Peyer's patch (tissue), 4 donors: ENCODE measurements at places on chromosomes 6 and 20. TPM values are rescaled to one million over a fixed set of nuclear protein-coding genes. Genes with fewer than 3 reads are reported as not detected.

- DNase-seq = no peak
- no peak overlapping the region for H3K27ac ChIP-seq
- H3K4me1 ChIP-seq = no peaks in the 10 kb centered on the region
- H3K36me3 ChIP-seq = no peaks in the 10 kb centered on the region
Observed at GRCh38 chr6:20873425-20874190, 339.4 kb downstream of the CDKAL1 start.

- H3K27me3 ChIP-seq = no peaks in the 10 kb centered on the region
- H3K36me3 ChIP-seq = no peaks in the 10 kb centered on the region
- H3K27ac ChIP-seq = no peak overlapping the region
- no peaks in the 10 kb centered on the region for H3K4me1 ChIP-seq
- DNase-seq = no peak
- no peak overlapping the region for H3K4me3 ChIP-seq
Observed at GRCh38 chr6:108363113-108363512, 68.3 kb downstream of the AFG1L start.

DNA sequence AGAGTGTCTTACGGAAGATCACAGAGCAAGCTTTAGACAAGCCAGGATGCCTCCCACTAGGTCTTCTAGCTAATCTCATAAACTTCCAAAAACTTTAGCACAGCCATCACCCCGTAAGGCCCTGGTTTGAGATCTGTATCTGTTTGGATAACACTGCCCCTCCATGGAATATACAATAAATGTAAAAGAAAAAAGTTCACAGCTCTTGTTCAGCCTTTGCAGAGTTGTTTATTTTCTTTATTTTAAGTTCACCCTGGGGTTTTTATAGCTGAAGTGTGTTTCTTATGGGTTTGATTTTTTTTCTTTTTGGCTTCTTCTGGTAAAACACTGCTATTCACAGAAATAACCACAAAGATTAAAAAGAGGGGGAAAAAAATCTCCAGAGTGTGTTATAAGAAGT lies 125.6 kb downstream of the EYA2 start:
- H3K27ac ChIP-seq = no peak overlapping the region
- no peaks in the 10 kb centered on the region for H3K36me3 ChIP-seq
- H3K4me1 ChIP-seq = no peaks in the 10 kb centered on the region
- DNase-seq = no peak
- H3K4me3 ChIP-seq = no peak overlapping the region

DNA sequence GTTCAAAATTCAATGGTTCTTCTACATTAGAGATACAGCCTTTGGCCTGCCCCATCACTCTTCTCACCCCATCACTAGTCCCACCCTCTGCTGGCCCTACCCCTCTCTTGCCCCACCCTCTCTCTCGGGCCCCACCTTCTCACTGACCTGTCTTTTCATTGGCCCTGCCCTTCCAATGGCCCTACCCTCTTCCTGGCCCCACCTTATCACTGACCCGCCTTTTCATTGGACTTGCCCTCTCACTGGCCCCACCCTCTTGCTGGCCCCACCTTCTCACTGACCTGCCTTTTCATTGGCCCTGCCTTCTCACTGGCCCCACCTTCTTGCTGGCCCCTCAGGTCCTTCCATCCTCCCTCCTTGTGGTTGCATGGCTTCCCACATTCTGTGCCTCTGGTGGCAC lies 107.2 kb upstream of the PLEKHG1 start:
- no peaks in the 10 kb centered on the region for H3K36me3 ChIP-seq
- no peak for DNase-seq
- H3K4me3 ChIP-seq = no peak overlapping the region

GRCh38 chr20:47969426-47969825 lies 184.1 kb upstream of the SULF2 start:
- no peak for DNase-seq
- H3K4me1 ChIP-seq = no peaks in the 10 kb centered on the region
- H3K27ac ChIP-seq = no peak overlapping the region
- no peaks in the 10 kb centered on the region for H3K27me3 ChIP-seq
- no peak overlapping the region for H3K4me3 ChIP-seq

- no peak overlapping the region for H3K4me3 ChIP-seq
- H3K36me3 ChIP-seq = no peaks in the 10 kb centered on the region
- H3K27ac ChIP-seq = no peak overlapping the region
- no peaks in the 10 kb centered on the region for H3K27me3 ChIP-seq
Observed at GRCh38 chr20:37781626-37782025, 87.8 kb downstream of the CTNNBL1 start.

- H3K4me3 ChIP-seq = no peak overlapping the region
- no peaks in the 10 kb centered on the region for H3K36me3 ChIP-seq
- H3K27ac ChIP-seq = no peak overlapping the region
Observed at GRCh38 chr20:58102261-58102660, 126.2 kb downstream of the ANKRD60 start.

LY6G6C gene
- not detected for total RNA-seq

CCDC167 gene
- 28.1 TPM for total RNA-seq

TINAG gene
- 79.2 TPM for total RNA-seq

PTCHD4 gene
- total RNA-seq = not detected

ABT1 gene
- 12.1 TPM for total RNA-seq

SEMG1 gene
- not detected for total RNA-seq

TPD52L1 gene
- total RNA-seq = 39.6 TPM
